Urinary bladder (tissue), 4 donors: ENCODE measurements at places on chromosomes 6 and 20. TPM values are rescaled to one million over a fixed set of nuclear protein-coding genes. Genes with fewer than 3 reads are reported as not detected.

DNA sequence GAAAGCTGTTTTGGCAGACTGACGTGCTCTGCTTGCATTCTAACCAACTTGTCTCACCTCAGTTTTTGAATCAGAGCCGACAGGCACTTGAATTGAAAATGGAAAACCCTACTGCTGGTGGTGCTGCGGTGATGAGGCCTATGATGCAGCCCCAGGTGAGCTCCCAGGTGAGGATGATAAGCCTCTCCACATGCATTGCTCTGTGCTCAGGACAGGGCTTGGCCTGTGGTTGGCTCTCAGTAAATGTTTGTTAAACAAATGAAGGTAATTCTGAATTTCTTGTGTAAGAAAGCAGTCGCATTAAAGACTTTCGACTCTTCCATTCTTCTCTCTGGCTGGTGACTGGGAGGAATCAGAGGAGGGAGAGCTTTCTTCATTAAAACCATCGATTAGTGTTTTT lies 136.3 kb downstream of the SULF2 start:
- no peak for DNase-seq

DNA sequence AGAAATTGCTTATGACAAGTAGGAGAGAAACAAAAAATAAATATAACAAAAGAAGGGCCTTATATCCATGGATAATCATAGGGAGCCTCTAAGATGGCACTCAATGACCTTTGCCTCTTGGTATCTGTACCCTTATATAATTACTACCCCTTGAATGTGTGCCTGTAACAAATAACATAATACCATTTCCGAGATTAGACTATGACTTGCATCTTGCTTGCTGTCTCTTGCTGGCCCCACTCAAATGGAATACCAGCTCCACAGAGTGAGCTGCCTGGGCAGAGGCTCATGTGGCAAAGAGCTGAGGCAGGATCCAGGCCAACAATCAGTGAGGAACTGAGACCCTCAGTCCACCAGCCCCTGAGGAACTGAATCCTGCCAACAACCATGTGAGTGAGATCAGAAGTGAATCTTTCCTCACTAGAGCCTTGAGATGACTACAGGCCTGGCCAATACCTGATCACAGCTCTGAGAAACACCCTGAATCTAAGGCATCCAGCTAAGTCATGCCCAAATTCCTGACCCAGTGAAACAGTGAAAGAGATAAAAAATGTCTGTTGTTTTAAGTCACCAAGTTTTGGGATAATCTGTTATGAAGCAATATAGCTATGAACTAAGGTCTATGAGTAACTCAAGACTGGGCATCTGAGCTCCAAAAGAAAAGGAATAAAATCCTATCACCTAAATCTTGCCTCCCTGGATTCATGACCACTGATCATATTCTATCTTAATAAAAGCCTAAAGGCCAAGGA lies 5.5 kb downstream of the KATNA1 start:
- no peak for DNase-seq

The GATA5 gene
- polyA plus RNA-seq: 27.4 TPM

The C6orf15 gene
- not detected for polyA plus RNA-seq
